ENCODE measurements at places on chromosomes 3 and 15. TPM values are rescaled to one million over a fixed set of nuclear protein-coding genes. Genes with fewer than 3 reads are reported as not detected.

Gene ST6GAL1
- 1.7 TPM for total RNA-seq

GRCh38 chr3:126039870-126040269 lies 44.1 kb downstream of the SLC41A3 start:
- H3K36me3 ChIP-seq: no peaks in the 10 kb centered on the region
- DNase-seq: no peak
- H3K4me3 ChIP-seq: no peak overlapping the region

DNA sequence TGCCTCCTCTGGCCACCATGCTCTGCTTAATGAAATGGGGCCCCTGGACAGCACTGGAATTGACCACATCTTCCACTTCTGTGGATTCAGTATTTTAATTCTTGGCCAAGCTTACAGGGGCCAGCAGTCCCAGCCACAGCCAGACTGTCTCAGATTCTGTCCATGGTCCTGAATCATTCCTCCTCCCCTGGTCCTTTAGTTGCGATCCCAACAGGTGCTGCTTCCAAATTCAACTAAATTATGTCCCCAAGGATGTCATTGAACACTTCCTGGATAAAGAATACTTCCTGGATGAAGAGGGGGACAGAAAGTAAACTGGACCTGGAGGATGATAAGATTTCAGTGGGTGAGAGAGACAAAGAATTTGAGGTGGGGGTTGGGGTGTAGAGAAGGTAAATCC lies 111.1 kb upstream of the FOXB1 start:
- H3K4me1 ChIP-seq: no peaks in the 10 kb centered on the region
- DNase-seq: peak; percentile 6
- no peaks in the 10 kb centered on the region for H3K27me3 ChIP-seq
- H3K36me3 ChIP-seq: no peaks in the 10 kb centered on the region

Gene SNRPN
- total RNA-seq: 185 TPM

Gene GOLGA6D
- not detected for total RNA-seq

Gene TMEM40
- not detected for total RNA-seq

All from IMR-90 (cell line).